ENCODE measurements at places on chromosomes 12 and 14.

DNA sequence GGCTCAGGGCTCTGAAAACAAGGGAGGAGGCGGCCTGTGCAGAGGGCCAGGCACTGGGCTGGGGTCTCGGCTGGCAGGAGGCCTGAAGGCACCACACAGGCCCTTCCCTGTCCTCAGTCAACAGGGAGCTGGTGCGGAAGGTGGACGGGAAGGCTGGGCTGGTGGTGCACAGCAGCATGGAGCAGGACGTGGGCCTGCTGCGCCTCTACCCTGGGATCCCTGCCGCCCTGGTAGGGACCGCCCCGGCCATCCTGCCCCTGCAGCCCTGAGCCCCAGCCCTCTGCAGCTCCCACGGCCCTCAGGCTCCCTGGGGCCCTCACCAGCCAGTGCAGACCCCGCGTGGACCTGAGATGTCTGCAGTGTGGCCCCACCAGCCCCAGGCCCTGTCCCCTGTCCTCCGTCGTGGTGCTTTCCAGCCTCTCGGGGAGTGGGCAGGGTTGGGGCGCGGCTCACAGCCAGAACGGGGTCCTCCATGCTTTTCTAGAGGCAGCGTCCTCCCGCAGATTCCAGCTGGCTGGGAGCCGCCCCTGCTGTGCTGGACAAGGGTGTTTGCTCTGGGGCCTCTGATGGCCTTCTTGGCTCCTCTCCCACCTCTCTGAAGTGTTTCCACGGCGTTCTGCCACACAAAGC lies 18.1 kb downstream of the ASPG start:
- DNase-seq, result no peak

- DNase-seq, result no peak
Observed at GRCh38 chr12:76366163-76366562, 17.9 kb upstream of the BBS10 start.

DNA sequence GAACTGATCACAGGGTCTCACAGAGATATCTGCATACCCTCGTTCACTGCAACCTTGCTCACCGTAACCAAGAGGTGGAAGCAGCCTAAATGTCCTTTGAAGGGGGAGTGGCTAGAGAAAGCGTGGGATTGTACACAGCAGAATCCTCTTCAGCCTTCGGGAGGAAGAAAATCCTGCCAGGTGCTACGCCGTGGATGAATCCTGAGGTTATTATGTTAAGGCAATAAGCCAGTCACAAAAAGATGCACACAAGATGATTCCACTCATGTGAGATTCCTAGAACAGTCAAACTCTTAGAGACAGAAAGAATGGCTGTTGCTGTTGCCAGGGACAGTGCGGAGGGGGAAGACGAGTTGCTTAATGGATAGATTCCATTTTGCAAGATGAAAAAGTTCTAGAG lies 39.6 kb upstream of the SFSWAP start:
- no peak for DNase-seq

- DNase-seq, result no peak
Observed at GRCh38 chr12:81998761-81999378, 239.7 kb upstream of the PPFIA2 start.

GRCh38 chr14:71140157-71140556 lies 232.9 kb downstream of the PCNX1 start:
- no peak for DNase-seq

GRCh38 chr12:55829967-55830600 lies 697 bp upstream of the DNAJC14 start:
- peak; percentile 74 for DNase-seq

GRCh38 chr12:109435428-109436187 lies 41.5 kb downstream of the KCTD10 start:
- no peak for DNase-seq

DNA sequence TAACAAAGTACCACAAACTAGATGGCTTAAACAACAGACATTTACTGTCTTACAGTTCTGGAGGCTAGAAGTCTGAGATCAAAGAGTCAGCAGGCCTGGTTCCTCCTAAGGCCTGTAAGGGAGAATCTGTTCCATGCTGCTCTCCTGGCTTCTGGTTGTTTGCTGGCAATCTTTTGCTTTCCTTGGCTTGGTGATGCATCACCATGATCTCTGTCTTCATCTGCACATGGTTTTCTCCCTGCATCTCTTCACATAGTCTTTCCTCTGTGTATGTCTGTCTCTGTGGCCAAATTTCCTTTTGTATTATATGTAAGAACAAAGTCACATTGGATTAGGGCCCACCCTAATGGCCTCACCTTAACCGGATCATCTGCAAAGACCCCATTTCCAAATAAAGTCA lies 168.5 kb downstream of the CAPZA3 start:
- DNase-seq, result no peak

GRCh38 chr12:15151161-15152091 lies 69.8 kb downstream of the RERG start:
- DNase-seq, result no peak

Measured in hippocampal formation (tissue), 2 donors.